ENCODE measurements at places on chromosomes 5 and 9.
A peak's percentile ranks its signal among the peaks of the same experiment; 100 is the strongest.

- DNase-seq: no peak
These were observed 14.2 kb downstream of the LPCAT1 start for GRCh38 chr5:1509346-1510085.

GRCh38 chr5:140116716-140117115 lies 2.8 kb downstream of the PURA start:
- no peak for DNase-seq

GRCh38 chr9:21984101-21984500 lies 10.1 kb downstream of the CDKN2A start:
- no peak for DNase-seq

GRCh38 chr9:110126986-110127864 lies 80.7 kb downstream of the C9orf152 start:
- no peak for DNase-seq

DNA sequence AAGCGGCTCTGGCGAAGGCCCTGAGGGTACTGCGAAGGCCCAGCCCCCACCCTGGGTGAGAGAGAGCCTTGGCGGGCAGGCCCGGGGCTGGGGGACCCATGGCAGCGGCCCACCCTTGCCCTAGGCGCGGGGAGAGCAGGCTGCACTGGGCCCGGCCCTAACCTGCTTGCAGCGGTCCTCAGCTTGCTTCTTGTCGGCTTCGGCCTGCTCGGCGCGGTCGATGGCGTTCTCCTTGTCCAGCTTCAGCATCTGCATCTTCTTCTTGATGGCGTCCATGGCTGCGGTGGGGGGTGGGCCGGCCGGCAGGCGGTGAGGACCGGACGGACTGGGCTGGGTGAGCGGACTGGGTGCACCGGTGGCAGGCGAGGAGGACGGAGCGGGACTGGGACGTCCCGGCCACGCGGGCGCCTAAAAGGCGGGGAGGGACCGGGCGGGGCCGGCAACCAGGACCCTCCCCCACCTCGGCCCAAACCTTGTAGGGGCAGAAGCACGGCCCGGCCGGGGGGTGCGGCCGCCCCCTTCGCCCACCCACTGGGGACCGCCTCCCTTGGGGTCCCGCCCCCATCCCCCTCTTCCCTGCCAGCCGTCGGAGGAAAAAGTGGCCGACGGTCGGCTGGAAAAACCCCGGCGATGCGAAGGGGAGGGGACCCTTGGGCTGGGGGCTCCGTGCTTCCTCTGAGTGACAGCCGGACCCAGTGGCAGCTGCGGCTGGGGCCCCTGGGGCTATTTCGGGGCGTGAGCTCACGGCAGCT lies at the start of gene TPM2:
TPM2 (minus strand) TSS at position 384 of the 752 bp plus-strand sequence; CDS start at position 276, 108 bp downstream.
- DNase-seq: no peak

- DNase-seq: no peak
These were observed 10.0 kb upstream of the CACFD1 start for GRCh38 chr9:133449760-133450159.

DNA sequence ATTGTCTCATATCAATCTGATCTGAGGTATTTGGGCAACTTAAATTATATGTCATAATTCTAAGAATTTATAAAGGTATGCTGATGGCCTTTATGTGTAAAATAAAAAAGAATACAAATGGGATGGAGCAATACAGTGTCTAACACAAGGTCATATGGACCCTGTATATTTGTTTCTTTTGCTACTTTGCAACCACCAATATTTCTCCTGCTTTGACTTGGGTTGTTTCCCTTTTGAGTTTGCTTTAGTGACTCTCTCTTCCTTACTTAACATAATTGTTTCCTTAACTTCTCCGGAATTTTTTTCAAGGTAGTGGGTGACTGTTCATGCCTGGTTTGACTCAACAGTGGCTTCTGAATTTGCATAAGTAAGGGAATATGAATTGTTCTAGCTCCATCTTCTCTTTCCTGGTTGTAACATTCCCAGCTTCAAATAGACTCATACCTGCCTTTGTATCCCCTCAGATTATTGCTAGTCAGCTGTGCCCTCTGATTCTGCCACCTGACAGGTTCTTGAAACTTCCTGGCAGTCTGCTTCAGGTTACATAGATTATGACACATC lies 30.2 kb upstream of the ANXA1 start:
- DNase-seq: no peak

GRCh38 chr9:133171161-133171961 lies 7.6 kb upstream of the GBGT1 start:
- DNase-seq: no peak

GRCh38 chr5:83817591-83817990 lies 96.9 kb upstream of the HAPLN1 start:
- DNase-seq: no peak

GRCh38 chr5:174736331-174736721 lies 11.9 kb downstream of the MSX2 start:
- DNase-seq: no peak

DNA sequence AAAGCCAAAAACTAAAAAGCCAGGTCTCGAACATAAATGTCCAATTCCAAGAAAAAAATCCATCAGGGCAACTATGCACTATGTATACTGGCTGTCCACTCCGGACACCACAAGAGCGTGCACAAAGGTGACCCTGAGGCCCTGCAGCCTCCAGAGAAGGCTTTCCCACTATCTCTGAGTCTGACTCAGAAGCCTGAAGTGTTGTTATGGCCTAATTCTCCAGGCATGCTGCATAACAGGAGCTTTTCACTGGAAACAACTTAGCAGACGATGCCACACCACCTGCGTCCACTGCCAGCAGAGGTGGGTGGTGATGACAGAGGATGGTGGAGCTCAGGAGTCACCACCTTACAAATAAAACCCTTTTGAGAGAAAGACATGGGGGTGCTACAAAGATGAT lies 63.7 kb downstream of the HABP4 start:
- DNase-seq: no peak

- no peak for DNase-seq
These were observed 24.3 kb upstream of the RASGRF2 start for GRCh38 chr5:80935811-80936385.

GRCh38 chr9:99489060-99489413 lies 267.0 kb downstream of the SEC61B start:
- DNase-seq: no peak

DNA sequence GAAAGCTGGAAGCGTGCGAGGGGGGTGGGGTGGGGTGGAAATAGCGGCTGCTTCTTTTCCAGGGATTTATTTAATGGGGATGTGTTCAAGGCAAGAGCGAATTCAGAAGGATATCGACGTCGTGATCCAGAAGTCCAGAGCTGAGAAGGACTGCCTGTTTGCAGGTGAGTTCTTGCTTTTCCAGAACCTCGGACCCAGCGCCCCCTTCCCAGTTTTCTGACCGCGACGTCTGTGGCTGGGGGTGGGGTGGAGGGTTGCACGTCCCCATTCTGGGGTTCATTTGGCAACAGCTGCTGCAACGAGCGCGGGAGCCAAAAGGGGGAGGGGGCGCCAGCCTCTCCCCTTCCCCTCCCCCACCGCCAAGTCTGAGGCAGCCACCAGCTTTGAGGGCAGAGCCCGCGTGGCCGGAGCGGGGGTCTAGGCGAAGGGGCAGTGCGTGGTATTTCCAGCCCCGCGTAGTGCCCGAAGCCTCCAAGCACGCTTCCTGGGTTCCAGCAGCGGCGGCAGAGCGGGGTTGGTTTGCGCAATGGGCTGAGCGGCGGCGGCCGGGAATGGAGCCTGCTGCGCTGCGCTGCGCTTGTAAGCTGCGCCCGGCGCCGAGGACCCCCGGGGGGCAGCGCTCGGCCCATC lies 701 bp downstream of the PARP8 start:
- peak; percentile 43 for DNase-seq

- DNase-seq: no peak
These were observed 3.5 kb upstream of the SLC38A9 start for GRCh38 chr5:55715519-55716078.

DNA sequence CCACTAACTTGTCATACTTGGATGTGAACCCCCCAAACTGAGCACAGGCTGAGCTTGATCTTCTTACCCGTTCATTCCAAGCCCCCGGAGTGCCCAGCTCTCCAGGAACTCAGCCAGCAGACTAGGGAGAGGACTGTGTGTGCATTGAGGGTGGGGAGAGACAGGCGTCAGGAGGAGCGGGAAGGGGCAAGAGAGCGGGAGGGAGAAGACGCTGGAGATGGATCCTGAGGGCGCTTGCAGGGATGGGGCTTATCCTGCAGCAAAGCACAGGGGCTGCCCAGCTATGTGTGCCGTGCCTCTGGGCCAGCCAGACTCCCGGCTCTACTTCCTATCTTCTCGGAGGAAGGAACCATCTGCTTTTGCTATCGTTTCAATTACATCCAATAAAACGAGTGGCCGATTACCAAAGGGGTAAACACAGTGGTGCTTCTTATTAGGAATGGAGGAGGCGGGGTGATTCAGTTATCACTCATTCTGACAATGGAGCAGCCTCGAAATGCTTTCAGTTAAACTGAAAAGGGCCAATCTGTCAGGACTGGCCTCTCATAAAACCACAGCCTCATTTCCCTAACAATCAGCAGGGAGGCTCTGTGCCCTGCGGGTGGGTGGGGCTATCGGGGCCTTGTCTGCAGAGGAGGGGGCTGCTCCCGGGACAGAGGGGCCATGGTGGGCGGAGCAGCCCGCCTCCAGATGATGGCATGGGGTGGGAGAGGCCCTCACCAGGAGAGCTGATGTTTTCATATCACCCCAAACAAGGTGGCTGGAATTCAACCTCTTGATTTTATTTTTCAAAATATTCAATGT lies 168.2 kb downstream of the DAB2IP start:
- no peak for DNase-seq

DNA sequence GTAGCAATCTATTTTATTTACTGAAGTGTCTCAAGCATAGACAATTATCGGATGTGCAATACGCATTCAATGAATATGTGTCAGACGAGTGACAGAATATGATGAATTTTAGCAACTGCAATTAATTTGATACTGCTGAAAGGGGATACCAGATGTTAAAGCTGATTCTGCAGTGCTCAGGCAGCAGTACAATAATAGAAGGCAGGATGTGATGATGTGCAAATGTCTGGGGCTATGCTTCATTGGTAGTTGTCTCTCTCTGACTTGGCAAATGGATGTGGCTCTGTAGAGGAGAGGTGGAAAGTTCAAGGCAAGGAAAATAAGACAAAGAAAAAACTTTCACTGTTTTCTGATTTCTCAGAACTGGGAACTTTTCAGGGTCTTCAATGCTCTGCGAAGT lies 721.2 kb downstream of the CDH18 start:
- no peak for DNase-seq

DNA sequence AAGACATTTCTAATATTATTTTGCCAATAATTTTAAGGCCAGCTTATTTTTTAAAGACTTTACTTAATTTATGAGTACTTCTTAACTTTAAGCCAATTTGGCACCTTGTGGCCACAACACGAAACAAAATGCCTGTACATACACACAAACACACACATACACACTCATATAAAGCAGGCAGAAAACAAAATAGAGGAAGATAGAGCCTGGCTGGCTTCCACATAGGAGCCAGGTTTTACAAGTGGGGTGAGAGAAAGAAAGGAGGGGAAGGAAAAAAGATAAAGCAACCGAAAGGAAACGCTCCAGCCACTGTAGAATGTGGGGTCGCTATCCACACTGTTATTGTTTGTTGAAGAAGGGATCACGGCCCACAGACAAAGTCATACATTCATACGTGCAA lies 10.4 kb downstream of the GMCL2 start:
- DNase-seq: no peak

DNA sequence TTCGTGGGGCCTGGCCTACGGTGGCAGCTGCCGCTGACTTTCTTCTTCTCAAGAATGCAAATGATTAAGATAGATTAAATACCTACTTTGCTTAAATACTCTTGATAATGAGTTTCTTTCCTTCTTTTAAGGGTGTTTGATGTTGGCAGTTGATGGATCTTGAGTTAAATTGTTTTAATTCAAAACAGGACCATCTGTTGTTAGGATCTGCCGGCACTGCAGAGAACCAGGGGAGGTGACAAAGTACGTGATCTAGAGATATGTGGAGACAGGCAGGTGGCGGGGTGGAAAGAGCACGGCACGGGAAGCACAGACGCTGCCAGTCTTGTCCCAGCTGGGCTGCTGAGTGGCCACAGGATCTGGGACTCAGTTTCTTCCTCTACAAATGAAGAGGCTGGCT lies 37.9 kb downstream of the MED27 start:
- no peak for DNase-seq

GRCh38 chr5:15937708-15938107 lies 241.9 kb downstream of the MARCHF11 start:
- DNase-seq: no peak

GRCh38 chr9:114580609-114581193 lies 6.9 kb upstream of the ATP6V1G1 start:
- no peak for DNase-seq

DNA sequence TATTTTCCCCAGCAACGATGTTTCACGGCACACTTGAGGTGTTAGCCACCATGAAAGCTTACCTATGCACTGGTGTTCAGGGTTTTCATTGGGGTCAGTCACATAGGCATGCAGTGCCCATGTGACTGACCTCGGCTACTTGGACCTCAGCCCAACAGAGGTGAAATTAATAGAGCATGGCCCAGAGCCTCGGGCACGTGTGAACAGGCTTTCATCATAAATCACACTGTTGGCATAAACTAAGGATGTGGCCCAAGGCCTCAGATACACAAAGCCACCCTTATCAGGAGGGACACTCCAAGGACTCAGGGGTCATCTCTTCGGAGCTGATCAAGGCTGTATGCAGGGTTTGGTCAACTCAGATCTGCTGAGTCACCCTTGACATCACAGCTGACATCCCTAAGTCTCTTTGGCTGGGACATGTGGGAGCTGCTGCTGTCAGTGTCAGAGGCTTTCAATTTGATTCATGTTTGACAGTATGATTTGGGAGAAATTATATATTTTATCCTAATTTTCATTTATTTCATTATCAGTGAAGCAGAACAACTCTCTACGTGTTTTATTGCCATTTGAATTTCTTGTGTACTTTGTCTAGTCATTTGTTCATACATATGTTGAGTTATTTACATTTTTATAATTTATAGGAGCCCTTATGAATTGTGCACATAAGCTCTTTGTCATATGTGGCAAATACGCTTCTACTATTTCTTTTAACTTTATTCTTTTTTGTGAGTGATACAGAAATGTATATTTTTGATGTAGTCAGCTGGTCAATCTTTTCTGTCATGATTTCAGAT lies 59.7 kb upstream of the ANKRD33B start:
- no peak for DNase-seq

- DNase-seq: no peak
These were observed 17.4 kb upstream of the ADRB2 start for GRCh38 chr5:148808864-148809642.

DNA sequence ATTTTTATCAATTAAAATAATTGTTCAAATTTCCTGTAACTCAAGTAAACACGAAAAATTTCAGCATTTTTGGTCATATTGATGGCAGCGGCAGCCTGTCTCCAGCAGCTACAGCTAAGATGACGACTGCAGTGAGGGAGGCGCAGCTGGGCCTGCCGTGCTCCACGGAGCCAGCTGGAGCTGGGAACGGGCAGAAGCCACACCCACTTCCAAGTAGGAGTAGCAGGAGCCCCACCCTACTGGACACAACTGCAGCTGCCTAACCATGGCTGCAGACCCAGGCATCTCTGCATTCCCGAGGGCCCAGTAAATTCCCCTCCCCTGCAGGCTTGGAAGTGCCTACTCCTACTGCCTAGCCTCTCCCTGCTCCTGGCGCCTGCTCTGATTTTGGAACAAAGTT lies 2031.7 kb downstream of the EFNA5 start:
- no peak for DNase-seq

DNA sequence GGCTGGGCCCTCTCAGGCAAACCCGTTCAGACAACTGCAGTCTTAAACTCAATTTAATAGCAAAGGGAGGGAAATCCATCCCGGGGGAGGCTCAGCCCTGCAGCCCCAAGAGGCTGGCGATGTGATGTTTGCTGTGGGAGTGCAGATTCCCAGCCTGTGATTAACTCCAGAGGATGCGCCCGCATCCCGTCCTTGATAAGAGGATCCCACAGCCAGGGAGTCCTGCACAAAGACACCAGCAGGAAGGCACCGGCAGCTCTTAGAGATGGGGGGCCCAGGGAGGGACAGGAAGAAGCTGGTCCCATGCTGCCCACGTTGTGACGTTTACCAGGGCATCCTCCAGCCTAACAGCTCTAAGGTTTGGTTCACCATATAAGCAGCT lies 64.7 kb downstream of the MRPL36 start:
- no peak for DNase-seq

Data from stimulated activated CD4-positive, alpha-beta T cell treated with anti-CD3 and anti-CD28 coated beads, Interleukin-1b, Interleukin-23, amount 100 ng/mL, for 4 hours (primary cell).